ENCODE measurements at places on chromosomes 3 and 15.

- no peak for DNase-seq
These were observed 21.9 kb downstream of the AAGAB start for GRCh38 chr15:67232591-67232990.

GRCh38 chr15:60933900-60934885, 294.9 kb downstream of the RORA start:
- no peak for DNase-seq

GRCh38 chr15:49040151-49040550, 6.1 kb downstream of the SECISBP2L start:
- no peak for DNase-seq

- no peak for DNase-seq
These were observed 179.2 kb downstream of the CADPS start for GRCh38 chr3:62696011-62696410.

Data from stimulated activated CD8-positive, alpha-beta memory T cell treated with anti-CD3 and anti-CD28 coated beads, Interleukin-15, amount 100 ng/mL, for 4 hours (primary cell).